ENCODE measurements at places on chromosomes 2 and 18. TPM values are rescaled to one million over a fixed set of nuclear protein-coding genes. Genes with fewer than 3 reads are reported as not detected.

DNA sequence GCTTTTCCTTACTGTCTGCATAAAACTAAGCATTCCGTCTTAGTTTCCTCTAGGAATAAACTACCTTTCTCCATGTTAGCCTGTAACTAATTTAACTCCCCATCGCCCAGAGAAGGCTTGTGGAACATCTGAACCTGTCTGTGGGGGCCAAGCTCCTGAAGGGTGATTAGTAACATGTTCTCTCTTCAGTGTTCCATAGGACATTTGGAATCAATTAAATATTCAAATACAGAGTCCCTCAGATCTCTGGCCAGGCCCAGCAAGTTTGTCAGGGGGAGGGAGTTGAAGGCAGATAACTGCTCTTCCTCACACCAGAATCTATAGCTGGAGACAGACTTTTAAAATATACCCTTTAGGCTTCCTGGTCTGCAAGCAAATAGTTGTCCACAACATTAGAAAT, 8.8 kb downstream of the RDH14 start:
- no peak for DNase-seq

Gene GATA6
- 12.6 TPM for total RNA-seq

GRCh38 chr2:38975042-38975441, 85.4 kb downstream of the ARHGEF33 start:
- no peak for DNase-seq

DNA sequence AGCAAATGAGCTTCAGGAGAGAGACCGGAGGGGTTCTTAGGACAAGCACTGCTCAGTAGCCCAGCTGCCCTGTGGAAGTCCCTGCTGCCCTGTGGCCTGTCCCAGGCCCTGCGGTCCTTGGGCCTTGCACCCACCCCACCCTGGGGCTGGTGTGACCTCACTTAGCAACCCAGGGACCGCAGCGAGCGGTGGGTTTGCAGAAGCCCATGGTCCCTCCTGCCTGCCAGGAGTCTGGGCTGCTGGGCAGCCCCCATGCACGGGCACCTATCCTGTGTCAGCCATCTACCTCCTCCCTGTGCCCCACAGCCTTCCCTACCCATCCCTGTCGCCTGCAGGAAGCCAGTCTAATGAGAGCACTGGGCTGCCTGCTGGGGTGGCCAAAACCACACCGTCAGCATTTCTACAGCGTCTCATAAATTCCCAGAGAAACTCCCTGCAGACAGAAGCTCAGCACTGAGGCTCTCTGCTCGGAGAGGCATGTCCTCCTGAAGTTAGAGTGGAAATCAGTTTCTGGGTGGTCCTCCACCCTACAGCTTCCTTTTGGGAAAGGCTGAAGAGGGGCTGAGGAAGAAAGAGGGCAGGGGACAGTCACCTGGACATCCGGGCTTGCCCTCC, 231.1 kb upstream of the HS6ST1 start:
- DNase-seq, result no peak
